ENCODE measurements at places on chromosomes 2 and 18.

- no peak for DNase-seq
Measured at GRCh38 chr2:229689307-229689839, 25.0 kb downstream of the DNER start.

DNA sequence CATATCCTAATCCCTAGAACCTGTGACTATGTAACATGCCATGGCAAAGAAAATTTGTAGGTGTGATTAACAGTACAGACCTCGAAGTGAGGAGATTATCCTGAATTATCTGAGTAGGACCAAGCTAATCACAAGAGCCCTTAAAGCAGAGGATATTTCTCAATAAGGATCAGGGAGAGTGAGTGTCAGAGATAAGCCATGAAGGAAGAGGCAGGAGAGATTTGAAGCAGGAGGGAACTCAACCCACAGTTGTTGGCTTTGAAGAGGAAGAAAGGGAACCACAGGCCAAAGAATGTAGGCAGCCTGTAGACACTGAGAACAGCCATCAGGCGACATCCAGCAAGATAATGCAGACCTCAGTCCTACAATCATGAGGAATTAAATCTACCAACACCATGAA is 229.3 kb downstream of the NBAS start:
- DNase-seq, result no peak

- no peak for DNase-seq
Measured at GRCh38 chr2:115389898-115390565, 947.6 kb downstream of the DPP10 start.

- no peak for DNase-seq
Measured at GRCh38 chr2:28021898-28022297, 131.4 kb downstream of the BABAM2 start.

GRCh38 chr2:9806656-9807055 is 36.6 kb upstream of the TAF1B start:
- DNase-seq, result no peak

DNA sequence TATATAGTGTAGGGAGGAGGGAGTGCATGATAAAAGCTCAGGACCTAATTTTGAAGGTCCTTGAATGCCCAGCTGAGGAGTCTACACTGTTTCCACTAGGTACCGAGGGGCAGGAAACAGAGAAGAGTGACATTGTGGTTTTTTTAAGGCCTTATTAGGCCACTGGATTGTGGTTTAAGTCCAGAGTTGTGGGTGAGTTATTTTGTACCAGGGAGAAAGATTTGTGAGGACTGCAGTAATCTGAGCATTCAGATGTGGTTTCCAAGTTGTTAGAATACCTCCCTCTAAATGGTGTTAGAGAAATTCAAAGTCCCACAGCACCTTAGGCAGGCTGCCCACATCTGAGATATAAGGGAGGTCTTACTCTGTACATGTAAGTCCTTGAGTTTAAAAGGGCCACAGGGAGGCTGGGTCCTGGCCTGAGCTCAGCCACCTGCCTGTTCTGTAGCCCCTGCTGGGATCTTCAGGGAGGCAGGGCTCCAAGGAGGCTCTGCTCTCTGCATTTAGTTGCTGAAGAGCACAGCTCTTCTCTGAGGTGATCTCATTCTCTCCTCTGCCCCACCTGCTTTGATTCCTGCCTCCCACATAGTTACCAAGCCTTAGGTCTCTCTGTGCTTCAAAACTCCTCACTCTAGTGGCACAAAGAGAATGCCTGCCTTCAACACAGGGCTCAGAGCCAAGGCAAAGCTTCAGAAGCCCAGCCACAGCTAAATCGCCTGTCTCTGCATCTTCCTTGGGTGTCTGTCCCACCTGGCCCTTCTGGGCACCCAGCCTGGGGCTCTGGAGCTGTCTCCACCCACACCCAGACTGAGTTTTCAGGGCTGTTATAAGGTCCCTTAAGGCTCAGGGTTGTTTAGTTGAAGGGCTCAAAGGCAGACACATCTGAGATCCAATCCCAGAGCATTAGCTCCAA is 88.1 kb downstream of the VSNL1 start:
- DNase-seq, result no peak

- DNase-seq, result peak; percentile 97
Measured at GRCh38 chr2:113886479-113887008, 3.3 kb upstream of the ACTR3 start.

- DNase-seq, result no peak
Measured at GRCh38 chr2:181485638-181485946, 28.4 kb downstream of the ITGA4 start.

GRCh38 chr2:14511541-14511940 is 121.0 kb upstream of the LRATD1 start:
- no peak for DNase-seq

- DNase-seq, result no peak
Measured at GRCh38 chr18:37393945-37394609, 171.5 kb downstream of the CELF4 start.

DNA sequence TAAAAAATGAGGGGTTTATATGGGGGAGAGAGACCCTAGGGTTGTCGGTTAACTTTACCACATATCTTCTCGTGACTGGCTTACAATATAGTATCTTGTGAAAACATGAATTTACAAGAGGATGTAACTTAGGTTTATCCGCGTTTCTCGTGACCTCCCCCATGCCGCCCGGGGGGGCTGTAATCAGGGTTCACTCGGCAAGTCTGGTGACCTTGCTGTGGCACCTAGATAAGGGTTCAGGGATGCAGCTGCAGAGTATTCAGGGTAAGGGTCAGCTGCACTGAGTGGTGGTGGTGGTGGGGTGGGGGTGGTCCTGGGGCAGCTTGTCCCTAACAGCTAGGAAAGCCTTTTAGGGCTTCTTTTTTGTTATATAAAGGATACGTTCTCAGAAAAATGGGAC is 112.3 kb downstream of the LYPD1 start:
- DNase-seq, result no peak

GRCh38 chr2:187541086-187542085 is 12.8 kb downstream of the TFPI start:
- no peak for DNase-seq

DNA sequence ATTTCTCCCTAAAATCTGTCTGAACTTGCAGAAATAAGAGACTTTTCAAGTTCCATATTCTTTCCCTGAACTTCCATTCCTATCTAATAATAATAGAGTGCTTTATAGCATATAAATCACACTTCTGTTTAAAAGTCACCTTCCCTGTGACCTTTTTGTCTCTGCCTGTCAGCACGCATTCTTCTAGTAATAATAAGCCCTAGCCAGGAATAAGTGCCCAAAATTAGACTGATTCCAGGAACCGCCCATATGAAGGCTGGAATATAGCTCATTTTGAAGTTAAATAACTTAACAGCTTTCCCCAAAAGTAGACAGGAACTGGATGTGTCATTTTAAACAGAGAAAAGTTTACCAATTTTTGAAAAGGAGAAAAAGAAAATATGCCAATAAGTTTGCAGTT is 576.5 kb downstream of the EPHA4 start:
- no peak for DNase-seq

- DNase-seq, result no peak
Measured at GRCh38 chr2:119630121-119630520, 48.9 kb upstream of the TMEM177 start.

- DNase-seq, result no peak
Measured at GRCh38 chr2:3142210-3142609, 235.4 kb downstream of the EIPR1 start.

- DNase-seq, result no peak
Measured at GRCh38 chr2:165277295-165277694, 38.1 kb downstream of the SCN2A start.

DNA sequence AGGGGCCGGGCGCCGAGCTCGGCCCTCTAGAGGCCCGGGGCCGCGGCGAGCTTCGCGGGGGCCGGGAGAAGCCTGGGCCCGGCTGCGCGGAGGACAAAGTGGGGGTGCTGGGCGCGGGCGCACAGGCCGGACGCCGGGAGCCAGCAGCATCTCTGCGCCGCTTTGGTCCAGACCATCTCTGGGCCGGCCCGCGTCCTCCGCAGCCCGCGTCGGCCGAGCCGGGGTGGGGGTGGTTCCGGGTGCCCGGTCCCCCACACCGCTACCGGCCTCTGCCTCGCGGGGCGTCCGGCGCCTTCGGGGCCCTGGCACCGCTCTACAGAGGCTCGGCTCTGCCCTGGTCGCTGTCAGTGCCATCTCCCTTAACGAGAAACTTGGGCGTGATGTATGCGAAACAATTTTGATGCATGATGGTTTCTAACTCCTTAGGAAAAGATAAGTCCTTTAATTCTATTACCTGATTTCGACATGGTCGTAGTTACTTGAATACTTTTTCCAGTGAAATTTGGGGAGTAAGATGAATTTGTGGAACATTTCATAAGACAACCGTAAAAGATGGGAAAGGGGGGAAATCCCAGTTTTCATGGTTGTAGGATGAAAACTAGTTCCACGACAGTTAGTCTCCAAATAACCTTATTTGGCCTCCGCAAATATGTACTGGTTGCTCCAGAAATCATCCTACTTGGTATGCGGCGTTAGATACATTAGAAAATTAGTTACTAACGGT is 562 bp downstream of the TWSG1 start:
- no peak for DNase-seq

GRCh38 chr2:66271777-66272176 is 163.1 kb upstream of the MEIS1 start:
- DNase-seq, result no peak

- DNase-seq, result no peak
Measured at GRCh38 chr2:134432435-134432883, 178.6 kb downstream of the MGAT5 start.

DNA sequence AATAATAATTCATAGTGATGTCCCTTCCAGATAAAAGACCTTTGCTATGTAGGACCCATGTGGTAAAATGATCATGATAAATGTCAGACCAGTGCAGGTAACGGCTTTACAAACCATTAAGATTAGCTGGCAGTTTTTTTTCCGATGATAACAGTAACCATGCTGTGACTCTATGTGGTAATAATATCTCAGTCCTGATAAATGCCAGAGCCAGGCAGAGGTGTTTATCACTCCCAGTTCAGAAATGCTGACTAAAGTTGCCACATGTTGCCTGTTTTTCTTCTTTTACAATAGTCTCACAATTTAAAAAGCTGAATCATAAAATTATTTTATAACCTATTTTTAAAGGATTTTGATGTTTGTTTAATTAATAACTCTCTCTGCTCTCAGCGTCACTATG is 565.1 kb downstream of the ARHGAP15 start:
- DNase-seq, result no peak

DNA sequence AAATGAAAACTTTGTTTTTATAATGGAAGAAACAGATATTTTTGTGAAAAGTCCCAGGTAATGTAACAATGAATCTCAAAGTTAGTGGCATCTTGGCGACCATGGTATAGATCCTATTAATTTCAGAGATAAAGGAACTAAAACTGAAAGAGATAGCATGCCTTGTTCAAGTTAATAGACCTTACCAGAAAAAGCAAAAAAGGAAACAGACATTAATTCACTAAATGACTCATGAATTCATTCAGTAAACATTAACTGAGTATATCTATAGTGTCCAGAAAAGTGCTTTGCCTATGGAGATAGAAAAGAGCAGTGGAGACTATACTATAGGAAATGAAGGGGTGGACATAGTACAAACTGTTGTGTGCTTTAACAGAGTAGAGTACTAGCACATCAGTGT is 763.3 kb downstream of the TRIB2 start:
- no peak for DNase-seq

- no peak for DNase-seq
Measured at GRCh38 chr2:11521775-11522174, 12.1 kb upstream of the GREB1 start.

GRCh38 chr18:62209046-62209445 is 22.0 kb downstream of the RELCH start:
- DNase-seq, result no peak

- no peak for DNase-seq
Measured at GRCh38 chr2:221464971-221465370, 107.1 kb downstream of the EPHA4 start.

GRCh38 chr2:136133586-136133985 is 15.6 kb upstream of the CXCR4 start:
- no peak for DNase-seq

DNA sequence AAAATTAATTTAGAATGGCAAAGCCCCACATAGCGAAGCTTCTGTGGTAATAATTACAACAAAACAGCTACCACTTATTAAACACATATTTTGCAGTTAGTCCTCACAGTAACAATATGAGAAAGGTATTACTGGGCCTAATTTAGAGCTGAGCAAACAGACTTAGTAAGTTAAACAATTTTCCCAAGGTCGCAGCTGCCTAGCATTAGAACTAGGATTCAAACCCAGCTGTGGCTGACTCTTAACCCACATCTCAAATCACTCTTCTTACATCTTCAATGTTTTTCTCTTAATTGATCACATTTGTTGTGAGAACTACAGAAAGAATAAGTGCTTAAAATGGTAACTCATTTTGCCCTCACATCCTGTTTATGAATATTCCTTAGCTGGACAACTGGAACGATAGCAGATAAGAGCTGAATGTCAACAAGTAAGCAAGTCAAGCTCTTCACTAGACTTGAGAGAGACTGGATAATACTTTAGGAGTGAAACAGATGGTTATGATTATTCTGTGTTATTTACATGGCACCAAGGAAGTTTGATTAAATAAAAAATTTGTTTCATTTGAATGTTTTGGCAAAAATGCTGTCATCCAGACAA is 59.4 kb upstream of the TMEM17 start:
- no peak for DNase-seq

- no peak for DNase-seq
Measured at GRCh38 chr18:58013241-58014211, 30.5 kb upstream of the NEDD4L start.

GRCh38 chr18:49708662-49709346 is 104.5 kb downstream of the ACAA2 start:
- no peak for DNase-seq

DNA sequence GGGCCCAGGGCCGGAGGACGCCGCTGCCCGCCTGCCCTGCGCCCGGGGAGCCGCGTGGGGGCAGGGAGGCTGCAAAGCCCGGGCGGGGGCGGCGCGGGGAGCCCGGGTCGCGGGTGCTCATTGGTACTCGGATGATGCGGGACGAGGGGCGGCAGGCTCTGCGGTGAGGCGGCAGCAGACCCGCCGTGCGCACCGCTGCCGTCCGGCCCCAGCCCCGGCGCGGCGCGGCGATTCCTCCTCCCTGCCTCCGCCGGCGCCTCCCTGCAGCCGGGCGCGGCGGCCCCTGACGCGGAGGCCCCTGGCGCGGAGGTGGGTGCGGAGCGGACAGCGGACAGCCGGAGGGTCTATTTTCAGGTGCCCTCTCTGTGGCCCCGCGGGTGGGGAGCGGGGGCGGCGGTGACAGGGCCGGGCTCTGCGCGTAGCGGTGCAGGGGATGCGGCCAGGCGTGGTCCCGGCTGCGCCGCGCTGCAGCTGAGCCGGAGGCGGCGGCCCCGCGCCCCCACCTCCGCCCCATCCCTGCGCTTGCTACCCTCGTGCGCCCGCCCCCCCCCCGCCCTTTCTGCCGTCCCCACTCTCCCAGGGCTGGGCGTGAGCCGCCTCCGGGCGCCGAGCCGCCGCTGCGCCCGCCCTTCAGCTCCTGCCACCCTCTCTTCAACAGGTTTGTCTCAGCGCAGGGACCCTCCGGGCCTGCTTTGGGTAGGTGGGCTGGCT is 640 bp downstream of the SPTBN1 start:
- DNase-seq, result no peak

GRCh38 chr2:234147335-234147861 is 96.9 kb downstream of the SPP2 start:
- DNase-seq, result no peak

GRCh38 chr18:70672581-70672980 is 383.7 kb downstream of the SOCS6 start:
- DNase-seq, result no peak
